ENCODE measurements at places on chromosomes 4 and X. TPM values are rescaled to one million over a fixed set of nuclear protein-coding genes. Genes with fewer than 3 reads are reported as not detected.

DNA sequence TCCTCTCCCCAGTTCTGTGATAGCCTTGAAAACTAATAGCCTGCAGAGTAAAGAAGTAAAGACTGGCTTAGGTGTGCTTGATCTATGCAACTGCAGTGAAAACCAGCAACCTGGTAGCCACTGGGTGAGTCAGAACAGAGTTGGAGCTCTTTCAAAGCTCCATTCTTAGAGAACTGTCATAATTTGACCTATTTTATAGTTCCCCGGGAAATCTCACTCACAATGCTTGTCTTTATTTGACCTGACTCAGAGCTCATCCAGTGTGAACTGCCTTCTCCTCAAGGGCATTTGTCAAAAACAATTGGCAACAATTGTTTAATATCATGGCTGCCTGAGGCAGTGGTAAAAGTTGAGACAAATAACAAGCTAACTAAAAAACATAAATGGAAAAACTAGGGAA, 213.0 kb upstream of the NHS start:
- DNase-seq = no peak

Gene GABRG1
- not detected for total RNA-seq

Gene PRKG2
- total RNA-seq = 3.3 TPM

- DNase-seq = no peak
Measured at GRCh38 chrX:16981980-16982379, 35.5 kb downstream of the REPS2 start.

Gene HAND2
- total RNA-seq = 3.9 TPM

- DNase-seq = no peak
Measured at GRCh38 chr4:13349096-13349495, 135.0 kb downstream of the RAB28 start.

Gene YY2
- total RNA-seq = 2.2 TPM

DNA sequence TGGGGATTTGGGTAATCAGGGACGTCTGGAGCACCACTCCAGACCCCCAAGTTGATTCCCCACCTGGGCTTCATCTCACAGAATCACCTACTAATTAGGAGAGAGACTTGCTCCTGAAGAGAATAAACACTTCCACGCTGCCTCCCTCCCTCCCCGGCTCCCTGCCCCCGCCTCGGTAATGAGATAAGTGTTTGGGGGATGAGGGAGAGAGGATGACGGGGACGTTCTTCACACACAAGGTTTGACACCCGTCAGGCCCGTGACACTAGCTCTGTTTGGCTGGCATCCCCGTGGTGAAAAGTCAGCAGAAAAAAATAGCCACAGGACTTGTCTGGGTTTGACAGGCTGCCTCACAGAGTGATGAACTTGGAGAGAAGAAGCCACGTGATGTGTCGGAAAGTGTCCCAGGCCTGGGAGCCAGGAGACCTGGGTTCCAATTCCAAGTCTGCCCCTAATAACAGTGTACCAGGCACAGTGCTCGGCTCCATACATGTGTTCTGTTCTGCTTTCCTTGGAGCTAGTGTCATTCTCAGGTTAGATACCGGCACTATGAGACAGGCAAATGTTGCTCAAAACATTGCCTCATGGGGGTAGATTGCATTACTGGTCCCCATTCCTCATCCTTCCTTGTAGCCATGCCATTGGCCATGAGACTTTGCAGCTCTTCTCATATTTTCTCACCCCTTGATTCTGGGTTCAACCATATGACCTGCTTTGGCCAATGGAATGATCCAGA, 578.0 kb downstream of the BCOR start:
- DNase-seq = no peak

GRCh38 chr4:59200992-59201391, 1999.1 kb upstream of the ADGRL3 start:
- DNase-seq = no peak

Measured in progenitor cell of endocrine pancreas (in vitro differentiated cells).